ENCODE measurements at places on chromosomes 6 and 20.

DNA sequence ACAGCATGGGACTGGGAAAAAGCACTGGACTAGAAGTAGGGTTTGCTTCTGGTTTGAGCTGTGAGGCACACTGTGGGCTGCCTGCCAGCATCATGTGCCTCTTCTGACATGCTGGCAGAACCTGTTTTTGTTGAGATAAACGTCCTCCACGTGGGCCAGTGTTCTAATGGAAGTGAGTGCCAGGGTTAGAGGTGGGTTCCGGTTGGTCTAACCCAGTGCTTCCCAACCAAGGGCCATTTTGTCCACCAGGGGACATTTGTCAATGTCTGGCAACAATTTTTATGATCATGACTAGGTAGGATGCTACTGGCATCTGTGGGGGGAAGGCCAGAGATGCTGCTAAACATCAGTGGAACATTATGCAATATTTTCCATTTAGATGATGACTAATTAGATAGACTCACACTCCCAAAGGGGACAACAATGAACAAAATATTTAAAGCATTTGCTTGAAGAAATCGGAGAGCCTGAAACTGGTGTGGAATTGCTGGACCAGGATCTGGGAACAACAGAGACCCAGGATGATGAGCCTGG is 7.8 kb upstream of the APMAP start:
- no peak for DNase-seq

DNA sequence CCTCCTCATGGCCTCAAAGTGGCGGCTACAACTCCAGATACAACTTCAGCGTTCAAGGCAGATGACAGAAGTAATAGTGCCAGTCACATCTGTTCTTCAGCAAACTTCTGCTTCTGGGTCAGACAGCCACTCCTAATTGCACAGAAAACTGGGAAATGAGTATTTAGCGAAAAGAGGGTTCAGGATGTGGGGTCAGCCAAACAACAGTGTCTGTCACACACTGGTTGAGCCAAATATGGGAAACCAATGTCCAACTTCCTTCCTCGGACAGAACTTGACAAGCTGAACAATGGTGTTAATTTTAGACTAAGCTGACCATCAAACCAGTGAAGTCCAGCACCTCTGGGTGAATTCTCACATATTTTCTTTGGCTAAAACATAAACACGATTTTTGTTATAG is 22.1 kb downstream of the NUDT3 start:
- DNase-seq: no peak

DNA sequence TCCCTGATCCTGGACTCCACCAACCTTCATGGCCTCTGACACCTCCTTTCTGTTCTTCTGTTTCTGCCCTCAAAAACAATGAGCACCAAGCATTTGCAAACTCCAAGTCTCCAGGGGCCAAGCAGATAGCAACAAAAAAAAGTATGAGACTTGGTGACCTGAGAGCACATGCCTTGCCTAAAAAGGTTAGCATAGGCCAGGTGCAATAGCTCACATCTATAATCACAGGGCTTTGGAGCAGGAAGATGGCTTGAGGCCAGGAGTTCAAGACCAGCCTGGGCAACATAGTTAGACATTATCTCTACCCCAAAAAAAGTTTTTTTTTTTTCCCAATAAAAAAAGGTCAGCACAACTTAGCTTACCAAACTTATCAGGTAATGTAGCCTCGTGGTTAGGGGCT is 13.7 kb upstream of the HM13 start:
- DNase-seq: no peak

DNA sequence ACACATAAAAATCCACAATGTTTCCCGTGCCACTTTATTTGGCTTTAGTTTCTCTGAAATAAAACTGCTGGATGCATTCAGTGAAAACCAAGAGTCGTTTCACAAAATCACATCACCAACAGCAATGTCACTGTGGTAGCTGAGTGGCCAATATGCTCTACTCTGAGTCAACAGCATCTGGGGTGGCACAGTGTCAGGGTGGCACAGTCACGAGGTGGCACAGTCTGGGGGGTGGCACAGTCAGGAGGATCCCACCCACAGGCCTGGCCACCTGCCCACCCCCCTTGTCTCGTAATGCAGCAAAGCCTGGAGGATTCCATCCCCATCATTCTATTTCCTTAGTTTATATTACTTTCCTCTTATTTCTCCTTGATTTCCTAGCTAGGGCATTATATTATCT is 87.0 kb downstream of the ANKRD60 start:
- no peak for DNase-seq

GRCh38 chr6:121055572-121056163 is 278.6 kb downstream of the TBC1D32 start:
- no peak for DNase-seq

DNA sequence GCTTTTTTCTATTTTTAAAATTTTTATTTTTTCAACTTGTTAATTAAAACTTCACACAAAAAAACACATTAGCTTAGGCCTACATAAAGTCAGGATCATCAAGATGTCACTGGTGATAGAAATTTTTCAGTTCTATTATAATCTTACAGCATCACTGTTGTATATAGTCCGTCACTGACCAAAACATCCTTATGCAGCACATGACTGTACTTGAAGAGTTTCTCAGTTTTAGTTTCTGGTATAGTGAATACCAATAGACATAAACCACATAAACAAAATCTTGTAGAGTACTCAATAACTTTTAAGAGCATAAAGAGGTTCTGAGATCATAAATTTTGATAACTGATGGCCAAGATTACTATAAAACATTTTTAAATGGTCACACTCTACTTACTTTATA is 71.8 kb downstream of the ASCC3 start:
- no peak for DNase-seq

DNA sequence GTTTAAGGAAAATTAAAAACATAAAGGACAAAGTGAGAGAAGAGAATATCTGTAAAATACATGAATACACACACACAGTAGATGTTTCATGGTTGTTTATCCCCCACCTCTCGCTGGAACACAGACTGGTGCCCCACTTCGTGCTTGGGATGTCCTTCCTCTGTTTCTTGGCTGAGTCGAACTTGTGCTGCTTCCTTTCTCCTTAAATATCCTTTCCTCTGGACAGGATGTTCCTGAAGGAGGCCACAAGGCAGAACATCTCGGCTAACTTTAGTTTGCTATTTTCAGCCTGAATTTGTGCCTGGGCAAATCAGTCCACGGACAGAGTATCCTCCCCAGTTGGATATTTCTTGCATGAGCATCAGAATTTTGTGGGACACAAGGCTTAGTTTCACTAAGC is 54.7 kb upstream of the ZMYND8 start:
- no peak for DNase-seq

- no peak for DNase-seq
Measured at GRCh38 chr6:137978252-137978896, 111.3 kb downstream of the TNFAIP3 start.

DNA sequence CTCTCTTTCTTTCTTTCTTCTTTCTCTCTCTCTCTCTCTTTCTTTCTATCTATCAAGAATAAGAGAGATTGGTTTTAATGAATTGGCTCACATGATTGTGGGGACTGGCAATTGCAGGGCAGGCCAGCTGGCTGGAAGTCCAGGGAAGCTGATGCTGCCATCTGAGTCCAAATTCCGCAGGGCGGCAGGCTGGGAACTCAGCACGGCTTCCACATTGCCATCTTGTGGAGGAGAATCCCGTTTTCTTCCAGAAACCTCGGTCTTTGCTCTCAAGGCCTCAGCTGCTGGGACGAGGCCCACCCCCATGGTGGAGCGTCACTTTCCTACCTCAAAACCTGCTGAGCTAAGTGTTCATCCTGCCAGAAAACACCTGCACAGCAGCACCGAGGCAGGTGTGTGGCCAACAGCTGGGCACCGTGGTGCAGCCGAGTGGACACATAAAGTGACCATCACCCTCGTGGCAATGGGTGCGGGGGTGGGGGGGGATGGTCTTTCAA is 58.8 kb upstream of the SLCO4A1 start:
- no peak for DNase-seq

- no peak for DNase-seq
Measured at GRCh38 chr6:5833120-5833519, 173.6 kb downstream of the NRN1 start.

DNA sequence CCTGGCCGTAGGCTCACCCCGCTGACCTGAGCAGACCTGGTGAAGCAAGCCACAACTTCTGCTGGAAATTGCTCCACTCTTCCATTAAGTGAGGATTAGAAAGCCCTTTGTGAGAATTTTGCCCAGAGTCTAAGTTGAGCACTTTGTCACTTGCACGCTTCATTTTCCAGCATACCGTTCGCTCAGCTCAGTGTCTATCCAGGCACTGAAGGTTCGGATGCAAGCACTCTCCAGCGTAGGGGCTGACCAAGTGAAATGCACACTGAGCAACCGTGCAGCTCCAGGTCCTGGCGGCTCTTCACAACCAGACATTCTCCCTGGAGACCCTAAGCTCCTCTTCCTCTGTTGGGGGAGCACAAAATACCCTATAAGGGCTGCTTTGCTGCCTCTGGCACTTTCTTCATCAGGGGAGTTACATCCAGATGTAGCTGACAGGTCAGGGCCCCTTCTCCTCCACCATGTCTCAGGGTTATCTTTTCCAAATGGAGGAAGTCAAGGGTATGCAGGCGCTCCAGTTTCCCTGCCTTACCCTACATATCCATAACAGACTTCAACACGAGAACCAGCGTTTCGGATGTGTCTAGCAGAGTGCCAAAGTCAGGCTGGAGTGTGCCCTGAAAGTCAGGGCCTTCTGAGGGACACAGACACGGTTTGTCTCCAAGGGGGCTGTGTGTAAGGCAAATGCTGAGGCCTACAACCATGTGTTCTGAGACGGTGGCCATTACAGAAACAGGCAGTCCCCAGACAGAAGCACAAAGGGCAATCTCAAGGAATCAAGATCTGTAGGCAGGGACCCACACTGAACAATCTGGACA is 146.7 kb upstream of the AFDN start:
- DNase-seq: no peak

GRCh38 chr6:161066511-161066910 is 74.9 kb downstream of the MAP3K4 start:
- no peak for DNase-seq

GRCh38 chr6:116349216-116349615 is 21.5 kb upstream of the DSE start:
- DNase-seq: no peak

- no peak for DNase-seq
Measured at GRCh38 chr20:53914781-53915445, 155.5 kb downstream of the BCAS1 start.

DNA sequence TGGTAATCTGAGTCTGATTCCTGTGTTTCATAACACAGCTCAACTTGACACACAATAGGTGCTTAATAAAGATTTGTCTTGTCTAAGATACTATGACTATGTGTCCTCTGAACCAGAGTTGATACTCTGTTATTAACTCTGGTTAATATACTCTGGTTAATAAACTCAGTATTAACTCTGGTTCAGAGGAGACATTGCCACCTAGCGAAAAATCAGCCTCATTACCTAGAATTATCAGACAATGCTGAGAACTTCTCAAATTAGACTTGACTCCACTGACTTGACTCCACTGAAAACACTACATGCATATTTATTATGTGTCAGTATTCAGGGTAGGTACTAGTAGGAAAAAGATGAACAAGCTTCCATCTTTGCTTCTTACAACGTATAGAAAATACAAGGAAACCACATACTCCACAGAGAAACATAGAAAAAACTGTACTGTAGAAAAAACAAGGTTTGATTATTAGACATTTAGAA is 73.9 kb downstream of the AHI1 start:
- DNase-seq: no peak

GRCh38 chr6:80254716-80255115 is 148.2 kb downstream of the BCKDHB start:
- no peak for DNase-seq

- no peak for DNase-seq
Measured at GRCh38 chr6:90955246-90955645, 368.4 kb upstream of the MAP3K7 start.

- DNase-seq: no peak
Measured at GRCh38 chr6:152293404-152293803, 343.8 kb downstream of the SYNE1 start.

DNA sequence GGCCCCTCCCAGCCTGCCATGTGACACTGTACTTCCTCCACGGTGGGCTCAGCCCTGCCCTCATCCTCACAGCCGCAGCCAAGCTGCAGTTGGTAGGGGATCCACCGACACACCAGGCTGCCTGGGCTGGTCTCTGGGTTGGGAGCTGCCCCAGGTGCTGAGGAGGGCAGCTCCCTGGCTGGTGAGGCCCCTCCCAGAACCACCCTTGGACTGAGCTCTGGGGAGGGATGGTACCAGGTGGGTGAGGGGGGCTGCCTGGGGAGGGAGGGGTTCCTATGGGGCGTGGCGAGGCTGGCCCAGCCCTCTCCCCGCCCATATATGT is 185 bp upstream of the TNFRSF6B start:
- peak; percentile 42 for DNase-seq

- DNase-seq: peak; percentile 81
Measured at GRCh38 chr6:85449388-85449817, 480 bp upstream of the NT5E start.

- no peak for DNase-seq
Measured at GRCh38 chr20:32805721-32806120, 14.0 kb upstream of the MAPRE1 start.

- no peak for DNase-seq
Measured at GRCh38 chr6:105370351-105370750, 32.5 kb downstream of the PREP start.

- no peak for DNase-seq
Measured at GRCh38 chr6:90753820-90754643, 167.2 kb upstream of the MAP3K7 start.

- no peak for DNase-seq
Measured at GRCh38 chr6:31614684-31615578, at the start of gene AIF1. Gene AIF1 (plus strand): TSS chr6:31615234. CDS start chr6:31615330, 96 bp downstream.

GRCh38 chr20:59725476-59726280 is 121.3 kb downstream of the PHACTR3 start:
- no peak for DNase-seq

DNA sequence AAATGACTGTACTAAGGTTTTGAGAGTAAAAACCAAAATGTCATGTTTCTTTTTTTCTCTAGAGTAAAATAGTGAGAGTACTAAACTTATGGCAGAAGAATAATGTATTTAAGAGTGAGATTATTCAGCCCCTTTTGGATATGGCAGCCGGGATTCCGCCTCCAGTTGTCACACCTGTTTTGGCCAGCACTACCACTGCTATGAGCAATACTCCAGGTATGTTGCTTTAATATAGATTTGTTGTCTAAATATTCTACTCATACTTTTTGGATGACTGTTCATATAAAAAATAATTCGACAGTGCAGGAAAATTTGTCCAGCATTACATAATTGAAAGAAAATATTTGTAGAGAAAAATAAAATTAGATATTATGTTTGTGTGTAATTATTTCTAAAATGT is 59.5 kb downstream of the SCAF8 start:
- no peak for DNase-seq

- no peak for DNase-seq
Measured at GRCh38 chr6:36698871-36699271, 1.2 kb downstream of the RAB44 start.

GRCh38 chr6:13846841-13847240 is 32.5 kb upstream of the MCUR1 start:
- peak; percentile 9 for DNase-seq

DNA sequence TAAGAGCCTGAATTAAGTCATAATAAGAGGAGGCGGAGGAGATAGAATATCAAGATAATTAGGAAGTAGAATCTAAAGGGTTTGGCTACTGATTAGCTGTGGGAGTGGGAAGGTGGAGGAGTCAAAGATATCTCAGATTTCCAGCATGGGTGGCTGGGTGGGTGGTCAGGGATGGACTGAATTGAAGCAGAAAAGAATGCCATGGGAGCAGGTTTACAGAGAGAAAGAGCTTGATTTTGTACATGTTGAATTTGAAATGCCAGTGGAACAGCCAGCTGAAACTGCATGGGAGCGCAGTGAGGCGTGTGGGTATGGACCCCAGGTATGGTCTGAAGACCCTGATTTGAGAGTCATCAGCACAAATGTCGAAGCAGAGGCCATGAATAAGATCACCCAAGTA is 1.4 kb upstream of the HLA-DMA start:
- DNase-seq: peak; percentile 16
